ENCODE measurements at places on chromosomes 6 and 20. TPM values are rescaled to one million over a fixed set of nuclear protein-coding genes. Genes with fewer than 3 reads are reported as not detected.

Gene TFAP2D
- total RNA-seq: not detected

Gene GNMT
- 0.99 TPM for total RNA-seq

Gene BEND6
- total RNA-seq: 99.9 TPM

Gene SRSF12
- 12.1 TPM for total RNA-seq

Gene EPM2A
- 13.2 TPM for total RNA-seq

Gene ZNF76
- total RNA-seq: 15.5 TPM

Gene SMOC2
- 96.0 TPM for total RNA-seq

Gene MYCT1
- total RNA-seq: 16.9 TPM

Gene EIF6
- 56.2 TPM for total RNA-seq

Gene UTRN
- total RNA-seq: 133 TPM

Gene STMND1
- 0.59 TPM for total RNA-seq

Gene MACROD2
- 25.8 TPM for total RNA-seq

Gene EEF1A2
- total RNA-seq: 79.9 TPM

Gene SLC22A1
- 0.59 TPM for total RNA-seq

Gene RBM24
- 3.5 TPM for total RNA-seq

Gene BPIFA1
- not detected for total RNA-seq

Gene MAP3K5
- total RNA-seq: 8.5 TPM

Gene EHMT2
- total RNA-seq: 64.8 TPM

Gene FAM83C
- not detected for total RNA-seq

Gene PRDM13
- total RNA-seq: 0.33 TPM

Gene CST5
- total RNA-seq: not detected

Gene APCDD1L
- 0.20 TPM for total RNA-seq

Gene C6orf141
- total RNA-seq: 1.3 TPM

Gene SAMD5
- 9.2 TPM for total RNA-seq

Gene OTOR
- total RNA-seq: not detected

Gene TXLNB
- 7.1 TPM for total RNA-seq

Gene PRL
- total RNA-seq: not detected

Gene STK38
- 47.0 TPM for total RNA-seq

Gene C4A
- total RNA-seq: 107 TPM

Gene TFAP2C
- 0.50 TPM for total RNA-seq

Gene IFNGR1
- 102 TPM for total RNA-seq

Gene RIPOR3
- 2.7 TPM for total RNA-seq

Gene THEMIS
- 0.06 TPM for total RNA-seq

Gene TPMT
- total RNA-seq: 17.9 TPM

Gene BPIFB1
- 0.28 TPM for total RNA-seq

Gene PEX6
- total RNA-seq: 17.7 TPM

Gene SUMO4
- total RNA-seq: 5.7 TPM

Data from spinal cord (tissue), 10 donors.